CD4-positive, alpha-beta memory T cell (primary cell): ENCODE measurements at places on chromosomes 1 and 21. TPM values are rescaled to one million over a fixed set of nuclear protein-coding genes. Genes with fewer than 3 reads are reported as not detected.

KRTAP20-4 gene
- polyA plus RNA-seq, result not detected

DNA sequence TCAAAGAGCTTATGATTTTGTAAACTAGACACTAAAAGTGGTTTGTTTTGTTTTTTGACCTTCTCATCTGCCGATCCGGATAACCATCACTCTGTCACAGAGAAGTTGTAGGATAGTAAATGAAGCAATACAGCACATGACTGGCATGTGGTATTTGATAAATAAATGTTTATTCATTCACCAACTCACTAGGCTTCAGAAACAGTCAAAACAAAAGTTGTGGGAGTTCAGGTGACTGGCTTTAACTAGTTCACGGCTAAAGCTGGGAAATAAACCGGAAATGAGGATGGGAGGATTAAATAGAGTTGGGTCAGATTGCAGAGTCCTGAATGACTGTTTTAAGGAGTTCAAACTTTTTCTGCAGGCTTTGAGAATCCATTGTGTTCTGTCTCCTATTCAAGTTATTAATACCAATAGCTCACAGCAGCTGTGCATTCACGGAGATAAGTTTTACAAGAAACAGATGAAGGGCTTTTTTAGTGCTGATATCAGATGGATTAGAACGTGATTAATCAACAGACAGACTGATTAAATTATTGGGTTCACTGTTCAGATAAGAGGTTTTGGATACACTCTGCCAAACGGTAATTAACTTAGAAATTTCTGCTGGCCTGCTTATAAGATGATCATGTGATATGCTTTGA lies 463.3 kb downstream of the DPYD start:
- H3K27me3 ChIP-seq, result no peaks in the 10 kb centered on the region
- no peaks in the 10 kb centered on the region for H3K4me1 ChIP-seq
- DNase-seq, result no peak
- no peak overlapping the region for H3K27ac ChIP-seq
- H3K4me3 ChIP-seq, result no peak overlapping the region
- H3K36me3 ChIP-seq, result no peaks in the 10 kb centered on the region

GRCh38 chr1:188429386-188429785 lies 1600.6 kb downstream of the PLA2G4A start:
- no peaks in the 10 kb centered on the region for H3K36me3 ChIP-seq
- no peak overlapping the region for H3K4me3 ChIP-seq
- DNase-seq, result no peak

DNA sequence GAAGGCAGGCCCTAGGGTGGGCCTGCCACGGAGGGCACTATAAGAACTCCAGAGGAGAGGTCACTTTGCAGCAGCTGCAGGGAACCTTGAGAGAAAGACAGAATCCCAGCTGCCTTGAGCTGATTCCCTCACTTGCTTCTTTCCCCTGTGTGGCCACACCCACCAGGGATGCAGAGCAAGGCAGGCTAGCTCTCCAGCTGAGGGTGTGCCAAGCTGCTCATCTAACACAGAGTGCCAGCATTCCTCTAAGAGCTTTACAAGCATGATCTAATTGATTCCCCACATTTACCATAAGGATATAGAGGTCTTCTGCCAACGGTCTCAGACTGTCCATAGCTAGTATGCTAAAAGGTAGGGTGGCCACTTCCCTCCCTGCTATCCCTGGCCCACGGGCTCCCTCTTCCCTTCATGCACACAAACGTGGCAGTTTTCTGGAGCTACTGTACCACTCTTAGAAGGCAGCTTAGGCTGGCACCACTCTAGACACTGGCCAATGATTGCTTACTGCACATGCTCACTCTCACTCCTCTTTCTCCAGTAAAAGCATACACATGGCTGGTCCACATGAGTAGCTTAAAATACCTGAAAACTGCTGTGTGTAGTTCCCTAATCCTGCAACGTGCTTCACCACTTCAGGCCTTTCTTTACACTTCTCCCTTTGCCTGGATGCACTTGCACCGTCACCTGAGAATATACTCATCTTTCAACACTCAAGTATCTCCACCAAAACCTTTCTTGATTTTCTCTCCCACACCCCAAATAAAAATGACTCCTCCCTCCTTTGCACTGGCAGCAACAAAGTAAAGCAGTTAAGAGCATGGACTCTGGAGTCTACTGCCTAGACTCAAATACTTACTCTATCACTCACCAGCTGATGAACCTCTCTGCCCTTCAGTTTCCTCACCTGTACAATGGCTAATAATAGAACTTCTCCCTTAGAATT lies 57.7 kb downstream of the DMAP1 start:
- no peak overlapping the region for H3K27ac ChIP-seq
- no peak overlapping the region for H3K4me3 ChIP-seq
- DNase-seq, result no peak

DNA sequence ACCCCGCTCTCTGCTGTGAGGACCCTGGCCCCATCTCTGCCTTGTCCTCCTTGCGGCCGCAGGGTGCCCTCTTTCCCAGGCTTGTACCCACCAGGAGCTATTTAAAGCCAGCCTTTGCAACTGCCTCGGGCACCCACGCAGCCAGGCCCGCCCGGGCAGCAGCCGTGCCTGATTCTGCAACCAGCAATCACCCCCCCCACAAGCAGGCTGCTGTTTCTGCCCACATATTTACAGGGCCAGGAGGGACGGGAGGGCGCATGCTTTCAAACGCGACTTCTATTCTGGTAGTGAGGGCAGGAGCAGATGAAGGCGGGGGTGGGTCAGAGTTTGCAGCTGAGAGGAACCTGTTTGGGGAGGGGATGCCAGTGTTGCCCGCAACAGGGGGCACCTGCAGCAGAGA lies 13.6 kb downstream of the GABRD start:
- DNase-seq, result no peak
- H3K27me3 ChIP-seq, result no peaks in the 10 kb centered on the region
- no peak overlapping the region for H3K27ac ChIP-seq
- no peaks in the 10 kb centered on the region for H3K4me1 ChIP-seq
- H3K4me3 ChIP-seq, result no peak overlapping the region
- H3K36me3 ChIP-seq, result no peaks in the 10 kb centered on the region

DNA sequence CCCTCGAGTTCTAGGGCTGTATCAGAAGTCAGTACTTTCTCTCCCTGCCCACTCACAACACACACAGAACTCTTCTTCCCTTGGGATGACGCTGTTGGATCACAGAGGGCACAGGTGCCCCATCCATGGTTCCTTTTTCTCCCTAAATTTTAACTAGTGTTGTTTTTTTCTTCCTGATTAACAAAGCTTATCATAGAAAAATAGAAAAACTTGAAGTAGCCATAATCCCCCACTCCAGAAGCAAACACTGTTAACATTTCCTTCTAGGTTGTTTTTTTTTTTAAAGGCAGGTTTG lies 27.5 kb downstream of the NAV1 start:
- H3K27ac ChIP-seq, result no peak overlapping the region
- no peak for DNase-seq
- no peaks in the 10 kb centered on the region for H3K36me3 ChIP-seq

S100A8 gene
- 1.6 TPM for polyA plus RNA-seq

GRCh38 chr1:21567241-21568005 lies 58.2 kb downstream of the ALPL start:
- no peak overlapping the region for H3K27ac ChIP-seq
- no peaks in the 10 kb centered on the region for H3K27me3 ChIP-seq
- no peak overlapping the region for H3K4me3 ChIP-seq
- no peaks in the 10 kb centered on the region for H3K4me1 ChIP-seq
- H3K36me3 ChIP-seq, result no peaks in the 10 kb centered on the region

DNA sequence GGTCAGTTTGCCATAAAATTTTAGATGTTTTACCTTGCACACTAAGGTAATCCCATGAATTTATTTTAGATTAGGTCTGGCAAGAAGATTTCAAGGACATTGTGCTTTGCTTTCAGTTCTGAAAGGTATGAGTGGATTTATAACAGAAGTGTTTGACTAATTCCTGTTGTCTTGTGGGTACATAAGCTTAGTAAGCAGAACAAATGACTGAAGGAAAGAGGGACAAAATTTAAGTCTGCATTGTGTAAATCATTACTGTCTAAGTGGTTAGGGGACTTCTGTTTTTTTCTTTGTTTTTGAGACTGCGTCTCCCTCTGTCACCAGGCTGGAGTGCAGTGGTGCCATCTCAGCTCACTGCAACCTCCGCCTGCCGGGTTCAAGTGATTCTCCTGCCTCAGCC lies 60.1 kb downstream of the PKN2 start:
- no peak overlapping the region for H3K27ac ChIP-seq
- H3K4me3 ChIP-seq, result no peak overlapping the region
- DNase-seq, result no peak
- no peaks in the 10 kb centered on the region for H3K36me3 ChIP-seq

- no peaks in the 10 kb centered on the region for H3K36me3 ChIP-seq
- DNase-seq, result peak; percentile 69
- no peaks in the 10 kb centered on the region for H3K27me3 ChIP-seq
- peak overlapping the region; percentile 84 for H3K27ac ChIP-seq
- peak overlapping the region; percentile 43 for H3K4me3 ChIP-seq
- H3K4me1 ChIP-seq, result peaks cover 63% of the 10 kb centered on the region
Measured at GRCh38 chr21:44930543-44930981, 9.3 kb upstream of the SLX9 start.

NBPF6 gene
- not detected for polyA plus RNA-seq

GRCh38 chr21:33070998-33071769 lies 1.2 kb downstream of the OLIG1 start:
- peaks cover 15% of the 10 kb centered on the region for H3K4me1 ChIP-seq
- no peak overlapping the region for H3K27ac ChIP-seq
- peak overlapping the region; percentile 42 for H3K4me3 ChIP-seq
- peak; percentile 7 for DNase-seq
- H3K27me3 ChIP-seq, result peaks cover 35% of the 10 kb centered on the region
- H3K36me3 ChIP-seq, result no peaks in the 10 kb centered on the region

EFNA3 gene
- 1.5 TPM for polyA plus RNA-seq

C1orf232 gene
- not detected for polyA plus RNA-seq

DNA sequence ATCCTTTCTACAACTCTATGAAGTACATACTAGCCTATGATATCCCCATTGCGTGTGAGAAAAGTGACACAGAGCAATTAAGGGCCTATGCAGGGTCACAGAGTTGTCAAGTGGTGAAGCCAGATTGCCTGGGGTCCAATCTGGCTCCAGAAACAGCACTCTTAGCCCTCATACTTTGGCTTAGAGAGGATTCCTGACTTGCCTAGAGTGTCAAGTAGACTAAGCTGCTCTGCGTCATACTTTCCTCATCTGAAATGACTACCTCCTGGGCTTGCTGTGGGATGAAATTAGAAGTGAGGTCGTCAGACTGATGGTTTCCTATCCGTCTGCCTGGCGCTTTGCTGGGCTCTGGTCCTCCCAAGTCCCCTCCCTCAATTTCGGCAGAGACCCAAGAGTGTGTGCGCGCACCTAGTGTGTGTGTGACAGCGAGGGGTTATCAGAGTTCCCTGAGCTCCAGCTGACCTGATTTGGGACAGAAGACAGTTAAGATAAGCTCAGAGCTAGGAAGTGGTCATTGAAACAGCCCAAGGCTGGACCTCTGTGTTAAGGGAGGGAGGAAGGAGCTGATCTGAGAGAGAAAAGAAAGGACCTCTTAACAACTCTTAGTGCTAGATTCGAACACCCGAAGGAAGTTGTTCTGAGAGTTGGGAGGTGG lies 5.4 kb upstream of the NUAK2 start:
- no peak overlapping the region for H3K4me3 ChIP-seq
- H3K27me3 ChIP-seq, result no peaks in the 10 kb centered on the region
- H3K36me3 ChIP-seq, result no peaks in the 10 kb centered on the region

DNA sequence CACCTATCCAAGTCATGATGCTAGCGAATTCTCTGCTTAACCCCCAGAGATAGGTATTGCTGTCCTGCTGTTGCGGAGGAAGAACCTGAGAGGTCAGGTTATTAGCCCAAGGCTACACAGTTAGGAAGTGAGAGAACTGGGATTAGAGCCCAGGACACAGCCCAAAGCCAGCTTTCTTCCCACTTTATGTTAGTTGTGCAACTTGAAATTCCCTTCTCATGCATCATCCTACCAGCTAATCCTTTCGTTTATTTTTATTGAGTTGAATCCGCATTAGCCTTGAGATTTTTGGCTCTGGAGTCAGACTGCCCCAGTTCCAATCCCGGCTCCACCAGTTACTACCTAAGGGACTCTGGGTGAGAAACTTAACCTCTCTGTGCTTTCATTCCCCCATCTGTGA lies 65.4 kb downstream of the PLEKHA6 start:
- no peak overlapping the region for H3K27ac ChIP-seq
- H3K36me3 ChIP-seq, result no peaks in the 10 kb centered on the region
- no peaks in the 10 kb centered on the region for H3K27me3 ChIP-seq
- no peak overlapping the region for H3K4me3 ChIP-seq
- no peak for DNase-seq
